ENCODE measurements at places on chromosomes 4 and X.

- DNase-seq, result no peak
Measured at GRCh38 chr4:121860121-121860520, 10.2 kb downstream of the BBS7 start.

GRCh38 chr4:126595643-126596042 is 1037.1 kb upstream of the INTU start:
- no peak for DNase-seq

DNA sequence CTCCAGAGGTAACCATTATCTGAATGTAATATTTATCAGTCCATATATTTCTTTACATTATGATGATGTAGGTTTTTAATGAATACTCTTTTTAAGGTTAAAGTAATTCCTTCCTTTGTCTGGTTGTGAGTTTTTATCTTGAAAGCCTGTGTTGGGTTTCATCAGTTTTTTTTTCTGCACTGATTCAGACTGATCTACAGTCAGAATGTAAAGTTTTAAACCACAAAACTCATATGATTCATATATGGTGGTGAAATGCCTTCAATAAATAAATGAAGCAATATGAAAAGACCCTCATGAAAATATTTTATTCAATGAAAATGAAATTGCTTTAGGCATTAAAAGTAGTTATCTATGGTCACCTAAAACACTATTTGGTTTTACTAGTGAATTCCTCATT is 47.1 kb downstream of the SORBS2 start:
- DNase-seq, result no peak

- DNase-seq, result no peak
Measured at GRCh38 chr4:78454016-78454415, 97.6 kb upstream of the ANXA3 start.

GRCh38 chr4:26104056-26104685 is 190.2 kb downstream of the SMIM20 start:
- no peak for DNase-seq

- no peak for DNase-seq
Measured at GRCh38 chr4:10734697-10735096, 50.1 kb upstream of the CLNK start.

GRCh38 chrX:55006827-55007621 is 6.9 kb downstream of the APEX2 start:
- DNase-seq, result no peak

GRCh38 chr4:1080432-1080831 is 32.9 kb downstream of the RNF212 start:
- no peak for DNase-seq

- no peak for DNase-seq
Measured at GRCh38 chr4:6576512-6576911, 1.5 kb downstream of the MAN2B2 start.

DNA sequence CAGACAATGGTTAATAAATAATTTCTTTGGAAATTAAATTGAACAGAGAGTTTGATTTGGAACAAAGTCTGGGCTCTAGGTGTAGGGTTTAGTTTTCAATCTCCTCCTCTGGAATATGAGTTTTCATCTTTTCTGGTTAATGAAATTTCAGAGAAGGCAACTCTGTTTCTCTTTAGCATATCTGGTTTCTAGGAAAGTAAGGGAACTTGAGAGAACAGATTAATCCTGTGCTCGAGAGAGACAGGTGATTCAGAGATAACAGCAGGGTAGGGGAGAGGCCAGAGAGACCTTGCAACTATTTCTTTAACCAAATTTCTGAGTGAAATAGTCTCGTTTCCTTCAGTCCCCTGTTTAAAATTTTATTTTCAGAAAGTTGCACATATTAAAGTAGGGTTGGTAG is 275.4 kb downstream of the GALNTL6 start:
- DNase-seq, result no peak

GRCh38 chrX:97405031-97405660 is 521.4 kb downstream of the RPA4 start:
- no peak for DNase-seq

- no peak for DNase-seq
Measured at GRCh38 chr4:41573502-41574001, 35.6 kb downstream of the LIMCH1 start.

DNA sequence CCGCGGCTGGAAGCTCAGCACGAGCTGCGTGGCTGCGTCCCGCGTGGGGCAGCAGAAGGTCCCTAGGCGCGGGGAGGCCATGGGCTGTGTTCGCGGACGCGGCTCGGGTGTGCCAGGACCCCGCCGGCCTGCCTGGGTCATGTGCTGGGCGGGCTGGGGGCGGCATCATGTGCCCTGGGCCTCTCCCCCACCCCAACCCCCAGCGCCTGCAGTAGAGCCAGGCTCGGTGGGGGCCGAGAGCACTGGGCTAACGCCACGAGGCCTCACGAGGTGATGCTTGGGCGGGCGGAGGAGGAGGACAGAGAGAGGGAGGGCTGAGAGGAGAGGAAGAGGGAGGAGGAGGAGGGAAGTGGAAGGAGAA is at the start of gene GPR143:
Gene GPR143 (minus strand): TSS at position 111 of the 361 bp plus-strand sequence. CDS start 30 bp downstream, at position 81.
- DNase-seq, result no peak

DNA sequence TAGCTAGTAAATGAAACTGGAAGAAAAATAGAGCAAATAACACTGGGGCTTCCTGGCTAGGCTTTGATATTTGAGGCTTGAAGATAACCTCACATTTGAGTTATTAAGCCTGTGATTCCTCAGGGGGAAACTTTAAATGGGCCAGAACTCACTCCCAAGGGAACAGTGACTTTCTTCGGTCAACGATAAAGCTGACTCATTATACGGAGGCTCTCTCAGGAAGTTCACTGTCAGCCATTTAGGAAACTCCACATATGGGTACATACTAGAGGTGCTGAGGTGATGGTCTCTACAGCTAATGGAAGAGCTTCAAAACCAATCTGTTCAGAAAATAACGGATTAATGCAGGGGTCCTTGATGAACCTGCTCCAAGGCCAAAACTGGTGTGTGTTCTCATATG is 120.8 kb downstream of the SH2D1A start:
- DNase-seq, result no peak

- no peak for DNase-seq
Measured at GRCh38 chr4:74501579-74501978, 56.6 kb downstream of the AREG start.

DNA sequence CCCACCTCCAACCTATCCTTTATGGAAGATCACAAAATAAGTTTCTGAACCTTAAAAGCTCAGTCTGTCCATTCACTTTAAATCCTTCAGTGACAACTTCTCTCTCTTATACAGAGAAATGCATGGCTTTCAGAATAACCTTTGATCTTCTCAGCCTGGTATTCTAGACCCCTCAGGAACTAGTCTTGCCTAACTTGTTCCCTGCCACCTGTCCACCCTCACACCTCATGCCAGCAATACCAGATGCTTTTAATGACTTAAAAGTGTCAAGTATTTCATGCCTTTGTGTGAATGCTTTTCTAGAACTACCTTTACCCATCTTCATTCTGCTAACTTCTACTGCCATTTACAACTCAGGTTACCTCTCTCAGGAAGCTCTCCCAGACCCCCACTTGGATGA is 7.4 kb downstream of the EXOC1L start:
- DNase-seq, result no peak

- DNase-seq, result no peak
Measured at GRCh38 chrX:48700951-48701653, 4.6 kb downstream of the SUV39H1 start.

- DNase-seq, result no peak
Measured at GRCh38 chr4:13349096-13349495, 135.0 kb downstream of the RAB28 start.

DNA sequence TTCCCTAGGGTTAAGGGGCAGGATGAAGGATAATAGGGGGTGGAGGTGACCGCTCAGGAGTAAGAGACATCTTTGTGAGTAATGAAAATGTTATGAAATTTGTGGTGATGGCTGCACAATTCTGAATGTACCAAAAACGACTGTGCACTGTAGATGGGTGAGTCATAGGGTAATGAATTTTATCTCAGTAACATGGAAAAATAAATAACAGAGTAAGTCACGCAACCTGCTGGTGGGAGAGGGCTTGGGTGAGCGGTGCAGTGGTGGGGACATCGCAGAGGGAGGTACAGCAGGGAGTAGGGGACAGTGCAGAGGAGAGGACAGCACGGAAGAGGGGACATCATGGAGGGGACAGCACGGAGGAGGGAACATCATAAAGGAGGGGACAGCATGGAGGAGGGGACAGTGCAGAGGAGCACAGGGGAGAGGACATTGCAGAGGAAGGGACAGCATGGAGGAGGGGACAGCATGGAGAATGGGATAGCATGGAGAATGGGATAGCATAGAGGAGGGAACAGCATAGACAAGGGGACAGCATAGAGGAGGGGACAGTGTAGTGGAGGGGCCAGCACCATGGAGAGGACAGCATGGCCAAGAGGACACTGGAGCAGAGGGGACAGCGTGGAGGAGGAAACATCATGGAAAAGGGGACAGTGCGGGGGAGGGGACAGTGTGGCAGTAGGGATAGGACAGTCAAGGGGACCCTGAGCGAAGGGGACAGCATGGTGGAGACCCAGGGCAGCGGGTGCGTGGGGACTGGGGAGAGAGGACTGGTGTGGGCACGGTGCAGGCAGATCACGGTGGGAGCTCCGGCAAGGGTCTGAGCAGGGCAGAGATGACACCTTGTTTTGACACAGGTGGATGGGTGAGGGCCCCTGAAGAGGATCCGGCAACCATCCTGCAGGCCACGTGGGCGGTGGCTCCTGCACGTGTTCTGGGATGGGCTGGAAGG is 68.5 kb upstream of the MXD4 start:
- DNase-seq, result no peak

- DNase-seq, result no peak
Measured at GRCh38 chr4:86393749-86394148, 33.9 kb upstream of the MAPK10 start.

DNA sequence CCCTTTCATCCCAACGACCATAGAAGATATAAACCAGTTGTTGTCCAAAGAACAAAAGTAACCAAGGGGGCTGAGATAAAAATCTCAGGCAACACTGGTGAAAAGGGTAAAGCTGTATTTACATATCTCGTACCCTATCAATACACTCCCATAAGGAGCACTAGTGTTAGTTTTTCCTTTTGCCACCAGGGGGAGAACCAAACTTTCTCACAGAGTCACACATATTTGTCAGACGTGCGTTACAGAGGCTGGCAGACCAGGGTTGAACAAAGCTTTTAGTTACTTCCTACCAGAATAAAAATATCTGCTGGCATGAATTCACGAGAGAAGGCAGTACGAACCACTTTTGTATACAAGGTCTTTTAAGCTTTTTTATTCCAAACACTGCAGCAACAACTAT is 88.3 kb downstream of the AMELX start:
- no peak for DNase-seq

DNA sequence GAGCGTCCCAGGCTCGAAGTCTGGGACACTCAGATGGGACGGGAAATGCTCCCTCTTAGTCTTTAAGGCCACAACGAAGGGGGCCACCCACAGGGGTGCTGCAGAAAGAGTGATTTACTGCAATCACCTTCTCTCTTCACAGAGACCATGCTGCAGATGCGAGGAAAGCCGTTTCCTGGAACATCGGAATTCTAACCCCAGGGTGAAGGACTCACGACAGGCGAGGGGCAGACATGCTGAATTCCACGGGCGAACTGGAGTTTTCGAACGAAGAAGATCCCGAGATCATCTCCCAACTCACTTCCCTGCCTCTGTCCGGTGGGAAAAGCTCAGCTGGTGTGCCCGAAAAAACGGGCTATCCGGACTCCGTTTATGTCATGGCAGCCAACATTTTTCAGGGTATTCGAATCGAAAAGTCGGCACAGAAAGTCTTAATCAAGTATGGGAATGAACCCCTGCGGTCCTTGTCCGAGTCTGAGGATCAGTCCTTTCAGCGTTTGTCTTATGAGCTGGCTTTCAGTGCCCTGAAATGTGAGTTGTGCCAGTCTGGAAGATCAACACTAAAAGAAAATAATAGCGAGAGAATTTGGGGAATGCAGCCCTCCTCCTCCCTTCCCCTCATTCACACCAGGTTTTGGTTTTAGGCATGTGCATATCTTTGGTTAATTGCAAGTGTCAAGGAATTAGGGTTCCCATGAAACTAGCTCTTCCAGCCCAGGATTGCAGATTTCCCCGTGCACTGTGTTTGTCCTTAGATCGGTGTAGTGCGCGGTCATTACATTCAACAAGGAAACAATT is 905 bp downstream of the NSUN7 start:
- DNase-seq, result no peak

DNA sequence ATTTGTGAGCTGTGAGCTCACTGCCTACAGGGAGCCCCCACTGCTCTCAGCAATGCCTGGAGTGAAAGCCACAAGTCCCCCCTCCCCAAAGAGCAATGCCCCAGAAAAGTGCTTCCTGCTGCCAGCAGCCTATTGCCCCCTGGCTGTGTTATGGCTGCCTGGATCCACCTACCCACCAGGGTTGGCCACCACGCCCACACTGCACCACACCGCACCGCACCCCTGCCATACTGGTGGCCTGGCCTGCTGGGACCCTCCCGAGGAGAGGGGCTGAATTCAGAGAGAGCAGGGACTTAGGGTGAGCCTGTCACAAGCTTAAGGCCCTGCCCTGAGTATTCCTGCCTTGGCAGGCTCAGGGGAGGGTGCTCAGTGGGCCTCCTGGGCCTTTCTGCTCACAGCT is 4.3 kb downstream of the CFAP99 start:
- DNase-seq, result no peak

- no peak for DNase-seq
Measured at GRCh38 chr4:133593764-133594163, 444.7 kb downstream of the PCDH10 start.

DNA sequence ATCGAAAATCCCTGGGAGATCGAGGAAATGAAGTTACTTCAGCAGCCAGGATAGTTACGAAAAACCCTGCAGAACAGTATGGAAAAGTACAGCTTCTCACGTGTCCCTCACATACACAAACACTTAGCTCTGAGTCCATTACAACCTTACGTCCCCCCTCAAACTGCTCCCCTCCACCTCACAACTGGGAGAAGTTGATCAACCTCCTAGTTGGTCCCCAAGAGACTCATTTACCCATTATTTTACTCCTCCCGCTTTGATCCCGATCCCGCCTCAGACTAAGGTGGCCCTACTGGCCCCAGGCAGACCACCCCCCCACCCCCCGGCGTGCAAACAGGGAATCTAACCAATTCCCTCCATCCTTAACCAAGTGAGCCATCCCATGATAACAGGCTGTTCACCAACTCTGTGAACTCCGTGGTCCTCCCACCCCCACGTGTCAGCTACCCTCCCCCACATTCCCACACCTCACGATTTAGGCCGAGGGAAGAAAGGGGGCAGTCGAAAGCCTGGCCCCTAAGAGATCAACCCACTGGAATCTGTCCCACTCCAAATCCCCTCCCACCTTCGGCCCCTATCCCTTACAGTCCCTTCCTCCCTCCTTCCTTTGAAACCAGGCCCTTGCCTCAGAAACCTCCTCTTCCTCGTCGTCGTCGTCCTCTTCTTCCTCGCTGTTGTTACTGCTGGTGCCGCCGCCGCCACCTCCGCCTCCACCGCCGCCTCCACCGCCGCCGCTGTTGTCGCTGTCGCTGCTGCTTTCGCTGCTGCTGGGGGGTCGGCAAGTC is 755 bp downstream of the ANKRD17 start:
- no peak for DNase-seq

- DNase-seq, result no peak
Measured at GRCh38 chr4:132572210-132572609, 576.9 kb upstream of the PCDH10 start.

Data from activated T-cell treated with anti-CD3 and anti-CD28 coated beads for 24 hours (primary cell).